ENCODE measurements at places on chromosomes 3 and 15.

GRCh38 chr3:67819447-67819846, 165.0 kb upstream of the SUCLG2 start:
- no peak for DNase-seq

DNA sequence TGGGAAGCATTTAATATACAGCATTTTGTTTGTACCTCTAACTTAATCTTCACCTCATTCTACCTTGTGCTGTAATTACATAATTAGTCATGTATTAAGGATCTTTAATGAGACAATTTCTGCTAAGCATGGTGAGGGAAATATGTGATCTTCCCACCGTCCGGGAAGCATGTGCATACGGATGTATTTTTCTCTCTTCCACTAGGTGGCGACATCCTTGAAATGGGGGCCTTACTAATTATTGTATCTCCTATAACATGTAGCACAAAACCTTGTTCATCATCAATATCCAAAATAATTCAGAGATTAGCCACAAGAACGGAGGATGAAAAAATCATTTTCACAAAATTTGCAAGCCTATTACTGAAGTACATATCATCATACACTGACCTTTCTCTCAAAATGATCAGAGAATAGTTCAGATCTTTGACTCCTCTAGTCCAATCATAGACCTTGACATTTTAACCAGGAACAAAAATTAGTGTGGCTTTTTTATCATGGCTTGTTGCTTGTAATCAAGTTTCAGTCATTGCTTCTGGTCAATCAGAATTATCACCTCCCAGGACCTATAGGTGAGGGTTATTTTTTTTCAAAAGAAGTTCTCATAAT, 148.9 kb upstream of the GBE1 start:
- DNase-seq: no peak

DNA sequence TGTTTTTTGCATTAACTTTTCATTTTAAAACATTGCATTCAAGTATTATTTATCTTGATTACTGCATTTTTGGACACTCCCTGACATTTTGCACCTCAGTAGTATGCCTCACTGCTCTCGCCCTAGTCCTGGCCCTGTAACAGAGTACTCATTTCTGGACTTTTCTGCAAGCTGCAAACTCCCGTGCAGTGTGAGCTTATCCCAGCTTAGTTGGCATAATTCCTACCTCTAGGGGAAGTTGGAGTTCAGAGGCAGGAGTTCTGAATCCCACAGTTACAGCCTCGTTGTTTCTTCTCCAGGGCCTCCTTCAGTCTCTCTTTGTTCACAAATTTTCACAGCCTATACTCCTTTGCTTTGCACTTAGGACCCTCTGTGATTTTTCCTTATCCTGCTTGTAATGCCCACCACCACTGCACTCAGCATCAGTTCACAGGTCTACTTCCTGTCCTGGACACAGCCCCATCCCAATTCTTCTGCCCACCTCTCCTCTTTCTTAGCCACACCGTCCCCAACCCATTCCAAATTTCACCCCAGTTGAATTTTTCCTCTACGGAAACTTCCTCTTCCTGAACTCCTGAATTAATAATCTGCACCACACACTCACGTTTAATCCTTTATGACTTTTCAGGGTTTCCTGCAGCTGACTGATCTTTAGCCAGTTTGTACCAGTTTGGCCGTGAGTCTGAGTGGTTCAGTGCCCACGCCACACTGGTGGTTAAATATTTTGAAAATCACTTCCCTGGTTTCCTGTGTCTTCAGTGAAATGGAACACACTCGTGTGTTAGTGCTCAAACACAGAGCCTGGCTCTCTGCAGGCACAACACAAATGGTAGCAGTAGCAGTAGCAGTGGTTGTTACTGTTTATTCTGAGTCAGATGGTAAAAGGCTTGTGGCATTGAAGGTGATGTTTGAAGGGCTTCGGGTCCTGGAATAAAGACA, 6.3 kb upstream of the CTSH start:
- DNase-seq: no peak

GRCh38 chr15:80461356-80462095, 57.3 kb downstream of the ARNT2 start:
- no peak for DNase-seq

DNA sequence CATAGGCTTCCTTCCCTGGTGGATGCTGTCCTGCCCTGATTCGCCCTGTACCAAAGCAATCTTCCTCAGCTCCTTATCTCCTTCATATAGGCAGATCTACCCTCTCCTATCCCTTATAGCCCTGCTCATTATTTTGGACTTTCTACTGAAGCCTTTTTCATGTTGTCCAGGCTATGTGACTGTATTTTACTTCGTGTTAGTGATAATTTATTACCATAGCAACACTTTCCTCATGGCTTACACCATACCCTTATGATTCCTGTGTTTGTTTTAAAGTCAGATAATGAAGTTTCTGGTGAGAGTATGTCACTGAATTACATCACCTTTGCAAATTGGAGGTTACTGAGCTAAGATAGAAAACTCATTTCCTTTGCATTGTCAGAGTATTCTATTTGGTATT, 352.6 kb downstream of the NLGN1 start:
- no peak for DNase-seq

DNA sequence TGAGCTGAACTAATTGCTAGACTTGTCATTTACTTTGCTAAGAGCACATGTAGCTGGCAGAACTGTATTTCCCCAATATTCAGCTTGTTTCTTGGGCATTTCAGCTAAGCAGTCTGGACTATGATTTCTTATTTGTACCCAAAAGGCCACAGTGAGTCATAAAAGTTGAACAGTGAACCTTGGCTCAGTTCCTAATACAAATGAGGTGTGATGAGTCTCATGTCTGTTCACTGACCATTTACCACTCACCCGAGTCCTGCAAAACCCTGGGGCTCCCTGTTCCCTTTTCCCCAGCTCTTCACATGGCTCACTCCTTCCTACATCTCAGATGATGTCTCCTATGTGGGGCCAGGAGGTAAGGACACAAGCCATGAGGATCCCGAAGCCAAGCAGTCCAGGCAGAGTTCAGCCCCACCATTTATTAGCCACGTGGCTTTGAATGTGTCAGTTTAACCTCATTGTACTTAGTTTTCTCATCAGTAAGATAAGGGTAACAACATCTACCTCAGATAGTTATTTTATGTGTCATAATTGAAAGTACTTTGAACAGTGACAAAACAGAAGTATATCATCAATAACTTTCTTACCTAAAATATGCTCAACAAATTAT, 239.3 kb downstream of the IL5RA start:
- DNase-seq: no peak

- no peak for DNase-seq
Measured at GRCh38 chr3:198017090-198017489, 57.1 kb downstream of the LMLN start.

DNA sequence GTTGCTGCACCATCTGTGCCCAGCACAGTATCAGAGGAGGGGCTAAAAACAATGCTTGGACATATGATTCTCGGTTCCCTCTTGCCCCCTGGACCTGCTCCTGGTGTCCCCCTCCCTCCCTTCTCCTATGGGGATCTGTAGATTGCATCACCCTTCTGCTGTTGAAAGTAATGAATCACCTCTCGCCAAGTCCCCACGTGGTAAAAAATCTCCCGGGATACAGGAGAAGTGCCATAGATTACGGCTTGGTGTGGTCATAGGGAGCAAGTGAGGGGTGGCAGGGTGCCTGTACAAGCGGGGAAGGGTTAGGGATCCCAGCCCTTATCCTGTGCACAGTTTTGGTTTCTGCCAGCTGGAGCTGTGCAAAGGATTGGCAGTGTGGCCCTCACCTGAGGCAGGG, 37.7 kb downstream of the AMOTL2 start:
- DNase-seq: no peak

GRCh38 chr15:100688549-100689120, 86.2 kb downstream of the ASB7 start:
- DNase-seq: no peak

DNA sequence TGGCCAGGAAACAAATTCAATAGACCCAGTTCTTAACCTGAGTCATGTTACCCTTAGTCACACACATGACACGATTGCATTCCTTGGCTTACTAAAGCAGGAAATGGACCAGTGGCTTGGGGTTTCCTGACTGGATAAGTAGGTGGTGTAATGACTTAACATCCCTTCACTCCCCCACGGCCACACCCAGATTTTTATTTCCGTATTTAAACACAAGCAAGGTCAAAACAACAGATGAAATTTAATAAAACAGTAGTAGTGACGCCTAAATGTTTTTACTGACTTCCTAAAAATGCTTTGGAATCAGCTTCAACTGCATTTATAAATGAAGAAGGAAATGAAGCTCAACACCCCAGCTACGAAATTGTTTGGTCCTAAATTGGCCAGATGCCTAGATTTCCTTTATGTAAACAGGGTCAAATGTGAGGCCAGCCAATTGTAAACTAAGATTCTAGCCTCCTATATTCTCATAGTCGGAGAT, 324.3 kb downstream of the CHST2 start:
- peak; percentile 13 for DNase-seq

DNA sequence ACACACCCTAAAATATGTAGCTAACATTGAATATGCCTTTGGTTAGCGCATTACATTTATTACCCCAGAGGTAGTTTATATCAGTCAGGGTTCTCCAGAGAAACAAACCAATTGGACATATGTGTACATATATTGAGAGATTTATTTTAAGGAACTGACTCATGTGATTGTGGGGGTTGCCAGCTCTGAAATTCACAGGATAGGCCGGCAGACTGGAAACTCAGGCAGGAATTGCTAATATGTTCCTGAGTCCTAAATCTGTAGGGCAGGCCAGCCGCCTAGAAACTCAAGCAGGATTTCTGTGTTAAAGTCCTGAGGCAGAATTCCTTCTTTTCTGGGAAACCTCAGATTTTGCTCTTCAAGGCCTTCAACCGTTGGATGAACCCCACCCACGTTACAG, 189.7 kb downstream of the CDIN1 start:
- no peak for DNase-seq

- DNase-seq: no peak
Measured at GRCh38 chr3:60274098-60274497, 977.2 kb downstream of the FHIT start.

- no peak for DNase-seq
Measured at GRCh38 chr15:100060276-100060926, 281.4 kb downstream of the ADAMTS17 start.

- no peak for DNase-seq
Measured at GRCh38 chr3:55711646-55712045, 224.5 kb upstream of the WNT5A start.

DNA sequence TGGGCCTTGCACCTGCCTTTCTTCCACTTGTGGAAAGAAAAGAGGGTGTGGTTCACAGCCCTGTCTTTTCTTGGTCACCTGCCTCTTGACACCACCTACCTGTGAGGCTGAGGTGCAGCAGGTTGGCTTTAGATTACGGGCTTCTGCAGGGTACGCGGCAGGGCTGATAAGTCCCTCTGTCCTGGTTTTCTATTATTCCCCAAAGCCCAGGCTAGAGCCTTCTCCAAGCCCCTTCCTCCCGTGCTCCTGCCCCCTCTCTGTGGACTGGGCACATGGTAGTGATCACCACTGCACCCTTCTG, 44.8 kb upstream of the HACD2 start:
- no peak for DNase-seq

DNA sequence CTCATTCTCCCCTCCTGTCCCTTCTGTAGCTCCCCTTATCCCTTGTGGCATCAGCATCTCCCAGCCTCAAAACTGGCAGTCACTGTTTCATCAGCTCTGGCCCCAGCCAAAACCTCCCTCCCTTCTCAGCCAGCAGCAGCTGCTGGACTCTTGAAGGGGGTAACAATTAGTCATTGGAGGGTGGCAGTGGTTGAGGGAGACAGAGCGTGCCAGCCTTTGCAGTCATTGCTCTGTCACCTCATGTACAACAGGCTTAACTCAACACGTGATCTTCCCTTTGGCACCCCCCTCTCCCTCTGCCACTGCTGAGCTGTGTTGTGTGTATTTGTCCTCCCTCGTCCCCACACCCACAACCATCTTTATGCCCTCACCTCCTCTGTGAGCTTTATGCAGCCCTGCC, 28.2 kb downstream of the RBP2 start:
- no peak for DNase-seq

- no peak for DNase-seq
Measured at GRCh38 chr15:89827829-89828228, 13.2 kb upstream of the ANPEP start.
